ENCODE measurements at places on chromosomes 12 and 14.

- DNase-seq = no peak
Observed at GRCh38 chr12:124538194-124539082, 29.0 kb downstream of the NCOR2 start.

- DNase-seq = no peak
Observed at GRCh38 chr12:113226696-113227568, 5.7 kb downstream of the TPCN1 start.

GRCh38 chr12:102120886-102121285, 903 bp downstream of the PARPBP start:
- no peak for DNase-seq

DNA sequence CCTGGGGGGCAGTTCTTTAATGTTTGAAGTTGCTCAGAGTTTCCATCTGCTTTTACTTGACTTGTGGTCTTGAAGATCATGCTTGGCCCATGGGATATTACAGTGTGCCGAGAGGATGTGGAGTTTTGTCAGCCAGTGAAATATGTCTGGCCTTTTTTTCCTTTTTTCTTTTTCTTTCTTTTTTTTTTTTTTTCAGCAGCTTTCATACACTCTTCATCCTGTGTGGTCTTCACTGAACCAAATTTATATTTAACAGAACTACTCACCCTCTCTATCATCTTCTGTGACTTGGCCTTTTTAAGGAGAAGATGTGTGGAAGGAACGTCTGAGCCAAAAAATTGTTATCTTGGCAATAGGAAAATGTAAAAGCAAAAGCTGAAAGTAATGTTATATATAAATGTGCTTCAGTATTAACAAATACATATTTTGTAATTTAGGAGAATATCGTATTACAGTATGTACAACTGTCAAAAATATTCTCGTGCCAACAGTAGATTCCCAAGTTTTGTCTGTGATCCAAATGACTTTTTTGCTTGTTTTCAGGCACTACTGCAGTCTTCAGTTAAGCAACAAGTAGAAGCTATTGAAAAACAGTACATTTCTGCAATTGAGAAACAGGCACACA, 200.6 kb downstream of the CCDC91 start:
- no peak for DNase-seq

GRCh38 chr14:95240859-95241813, 78.6 kb downstream of the CLMN start:
- no peak for DNase-seq

DNA sequence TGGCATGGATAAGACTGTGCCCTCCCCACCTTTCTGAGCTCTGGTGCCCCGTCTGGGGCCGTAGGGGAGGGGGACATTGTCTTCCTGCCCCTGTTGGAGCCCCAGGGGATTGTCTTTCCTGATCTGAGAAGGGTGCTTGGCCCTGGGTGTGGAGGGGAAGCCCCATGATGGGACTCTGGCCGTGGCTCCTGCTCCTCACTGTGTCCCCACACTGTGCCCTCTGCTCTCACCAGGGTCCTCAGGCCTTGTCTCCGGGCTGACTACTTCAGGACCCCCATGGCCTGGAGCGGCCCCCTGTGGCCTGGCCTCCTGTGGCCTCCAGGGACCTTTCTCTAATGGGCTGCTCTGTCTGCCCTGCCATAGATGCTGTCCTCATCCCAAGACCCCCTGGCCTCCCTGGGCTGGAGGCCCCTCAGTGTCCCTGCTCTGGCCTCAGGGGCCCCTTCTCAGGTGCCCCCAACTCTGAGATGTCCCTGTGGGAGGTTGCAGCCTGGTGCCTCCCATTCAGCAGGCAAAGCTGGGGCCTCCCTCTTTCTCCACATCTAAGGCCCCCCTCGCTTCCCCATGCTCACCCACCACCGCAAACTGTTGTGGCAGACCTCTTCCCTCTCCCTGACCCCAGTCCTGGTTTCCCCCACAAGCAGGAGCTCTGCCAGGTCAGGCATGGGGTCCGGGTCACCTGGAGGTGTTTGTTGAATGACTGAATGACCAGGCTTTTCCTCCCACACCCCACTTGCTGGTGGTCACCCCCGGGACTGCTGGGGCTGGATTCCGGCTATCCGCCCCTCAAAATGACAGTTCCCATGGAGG, 4.0 kb downstream of the KIF26A start:
- no peak for DNase-seq

DNA sequence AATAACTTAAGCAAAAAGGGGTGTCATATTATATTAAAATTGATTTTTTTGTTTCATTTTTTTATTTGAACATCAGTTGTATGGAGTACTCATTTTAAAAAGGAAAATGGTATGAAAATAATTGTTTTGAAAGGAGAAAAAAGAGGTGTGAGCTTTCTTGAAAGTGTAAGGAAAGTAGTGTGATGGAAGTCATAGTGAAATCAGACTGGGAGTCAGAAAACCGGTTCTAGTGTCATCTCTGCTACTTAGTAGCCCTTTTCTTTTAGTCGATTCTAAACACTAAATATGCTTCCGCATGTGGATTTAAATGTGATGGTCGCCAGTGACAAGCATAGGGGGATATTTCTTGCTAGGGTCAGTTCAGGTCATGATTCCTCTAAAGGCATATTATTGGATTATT, 1.8 kb upstream of the DYRK2 start:
- DNase-seq = no peak

DNA sequence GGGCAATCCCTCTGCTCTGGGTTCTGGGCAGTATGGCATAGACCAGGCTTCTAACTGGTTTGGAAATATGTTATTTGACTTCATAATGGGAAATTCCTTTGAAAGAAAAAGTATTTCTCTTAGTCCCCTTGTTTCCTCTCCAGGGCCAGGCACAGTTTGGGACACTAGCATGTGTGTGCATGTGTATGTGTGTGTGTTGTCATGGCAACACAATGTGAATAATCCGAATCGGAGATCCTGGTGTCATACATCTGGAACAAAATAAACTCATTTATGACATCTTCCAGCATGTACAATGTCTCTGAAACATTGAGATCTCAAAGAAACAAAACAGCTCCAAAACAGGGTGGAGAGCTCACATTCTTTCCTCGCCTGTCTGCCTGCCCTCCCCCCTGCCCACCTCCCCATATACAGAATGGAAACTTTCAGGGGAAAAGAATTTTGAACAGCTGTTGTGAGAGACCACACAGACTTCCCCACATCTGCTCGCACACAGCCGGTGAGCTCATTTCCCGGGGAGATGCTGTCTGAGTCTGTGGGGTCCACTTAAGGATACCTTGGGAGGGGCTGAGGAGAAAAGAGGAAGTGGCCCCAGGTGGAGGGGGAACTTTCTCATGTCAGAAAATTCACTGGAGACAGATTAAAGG, 55.5 kb upstream of the PARP11 start:
- no peak for DNase-seq

DNA sequence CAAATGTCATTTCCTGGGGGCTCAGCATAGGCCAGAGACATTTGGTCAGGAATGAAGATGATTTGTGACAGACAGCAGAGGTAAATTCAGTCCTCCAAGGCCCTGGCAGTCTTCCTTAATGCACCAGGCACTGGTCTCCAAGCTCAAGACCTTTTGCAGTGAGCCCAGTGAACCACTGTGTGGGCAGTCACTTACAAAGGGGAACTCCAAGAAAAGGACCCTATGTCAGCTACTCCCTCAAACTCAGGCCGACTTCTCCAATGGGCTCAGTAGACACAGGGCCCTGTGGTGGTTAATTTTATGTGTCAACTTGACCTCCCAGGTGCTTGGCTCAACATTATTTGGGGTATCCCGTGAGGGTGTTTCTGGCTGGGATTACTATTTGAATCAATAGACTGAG, 29.3 kb upstream of the PLEK2 start:
- DNase-seq = no peak

- DNase-seq = no peak
Observed at GRCh38 chr12:109951751-109952150, 44.4 kb downstream of the GIT2 start.

All from COLO829 (cell line).